Aorta (tissue), 5 donors: ENCODE measurements at places on chromosomes 12 and 14. TPM values are rescaled to one million over a fixed set of nuclear protein-coding genes. Genes with fewer than 3 reads are reported as not detected.
A peak's percentile ranks its signal among the peaks of the same experiment; 100 is the strongest.

The SAMD15 gene
- 0.71 TPM for total RNA-seq

The PRH2 gene
- not detected for total RNA-seq

The KCNC2 gene
- total RNA-seq, result not detected

DNA sequence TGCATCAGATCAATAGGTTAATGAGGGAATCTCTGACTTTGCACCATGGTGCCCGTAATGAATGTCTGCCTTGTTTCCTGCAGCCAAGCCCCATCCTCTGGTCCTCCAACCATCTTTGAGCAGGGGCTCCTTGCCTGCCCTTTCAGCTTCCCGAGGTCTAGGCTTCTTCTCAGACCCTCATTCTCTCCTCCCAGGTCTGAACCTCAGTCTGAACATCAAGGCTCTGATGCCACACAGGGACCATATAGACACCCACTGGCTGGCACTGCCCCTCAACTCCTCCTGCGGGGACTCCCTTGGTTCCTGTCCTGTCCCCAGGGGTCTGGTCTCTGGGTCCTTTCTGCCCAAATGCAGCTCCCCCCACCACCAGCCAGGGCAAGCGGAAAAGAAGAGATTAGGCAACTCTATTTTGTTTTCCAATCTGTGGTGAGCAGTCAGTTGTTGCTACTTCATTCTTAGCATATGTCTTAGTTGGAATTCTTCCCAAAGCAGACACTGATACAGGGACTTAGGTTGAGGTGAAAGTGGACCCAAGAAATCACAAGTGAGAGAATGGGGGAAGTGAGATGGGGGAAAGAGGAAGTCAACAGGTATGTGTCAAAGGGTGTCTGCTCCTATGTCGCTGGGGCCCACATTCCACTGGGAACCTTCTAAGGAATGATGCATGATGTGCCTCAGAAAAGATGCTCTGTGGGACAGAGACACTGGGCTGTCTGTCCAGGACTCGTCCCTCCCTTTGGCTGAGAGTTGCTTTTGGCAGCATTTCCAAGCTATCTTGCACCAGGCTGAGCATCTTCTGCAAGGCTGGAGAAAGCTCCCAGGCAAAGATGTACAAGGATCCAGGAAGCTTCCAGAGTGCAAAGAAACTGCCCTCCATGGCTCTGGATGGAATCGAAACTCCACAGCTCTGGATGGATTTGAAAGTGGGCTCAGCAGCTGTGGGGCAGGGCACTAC is 1096.5 kb upstream of the TMEM132C start:
- H3K36me3 ChIP-seq, result no peaks in the 10 kb centered on the region
- DNase-seq, result no peak
- no peak overlapping the region for H3K4me3 ChIP-seq
- no peaks in the 10 kb centered on the region for H3K27me3 ChIP-seq

GRCh38 chr12:125402874-125403789 is 337.9 kb downstream of the AACS start:
- H3K4me1 ChIP-seq, result no peaks in the 10 kb centered on the region
- DNase-seq, result no peak
- no peaks in the 10 kb centered on the region for H3K27me3 ChIP-seq
- H3K36me3 ChIP-seq, result no peaks in the 10 kb centered on the region
- H3K4me3 ChIP-seq, result no peak overlapping the region
- no peak overlapping the region for H3K27ac ChIP-seq

DNA sequence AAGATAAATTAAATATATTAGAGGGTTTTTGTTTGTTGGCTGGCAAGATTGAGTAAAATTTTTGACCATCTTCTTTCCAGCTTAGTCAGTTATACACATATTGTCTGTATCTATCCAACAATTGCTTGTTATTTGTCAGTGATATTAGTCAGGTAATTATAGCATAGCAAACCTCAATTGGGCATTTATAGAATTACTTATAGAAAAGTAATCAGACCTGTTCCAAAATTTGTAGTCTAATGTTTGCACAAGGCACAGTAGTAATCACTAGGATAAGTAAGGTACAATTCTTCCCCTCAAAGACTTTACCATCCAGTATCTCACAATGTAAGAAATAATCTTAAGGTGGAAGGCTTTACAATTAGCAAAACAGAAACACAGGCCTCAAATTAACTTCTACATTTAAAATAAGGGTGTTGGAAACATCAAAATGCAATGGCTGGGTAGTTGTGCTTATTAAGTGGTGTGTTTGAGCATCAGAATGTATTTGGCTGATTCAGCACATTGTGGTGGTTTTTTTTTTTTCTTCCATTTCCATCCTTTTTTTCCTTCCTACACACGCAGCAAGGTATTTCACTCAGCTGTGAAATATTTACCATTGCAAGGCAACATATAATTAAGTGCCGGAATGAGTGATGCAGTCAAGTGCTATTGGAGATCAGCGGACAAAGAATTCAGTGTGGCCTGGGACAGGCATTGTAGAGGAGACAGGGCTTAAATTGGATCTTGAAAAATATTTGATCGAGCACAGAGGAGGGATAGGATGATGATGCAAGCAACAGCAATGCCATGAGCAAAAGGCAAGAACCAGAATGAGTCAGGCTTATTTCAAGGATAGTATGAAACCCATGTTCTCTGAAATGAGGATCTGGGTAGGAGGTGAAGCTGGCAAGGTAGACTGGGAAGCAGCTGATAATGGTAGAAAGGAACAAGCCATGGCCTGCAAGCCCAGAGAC is 178.2 kb downstream of the AKAP6 start:
- H3K36me3 ChIP-seq, result no peaks in the 10 kb centered on the region
- H3K27ac ChIP-seq, result peak overlapping the region; percentile 64
- H3K4me1 ChIP-seq, result peaks cover under 1% of the 10 kb centered on the region

- no peaks in the 10 kb centered on the region for H3K27me3 ChIP-seq
- no peaks in the 10 kb centered on the region for H3K36me3 ChIP-seq
- no peak overlapping the region for H3K27ac ChIP-seq
- no peak for DNase-seq
- H3K4me3 ChIP-seq, result no peak overlapping the region
Observed at GRCh38 chr14:106051796-106052195, 525.4 kb downstream of the TMEM121 start.

GRCh38 chr12:88925454-88925853 is 345.2 kb upstream of the KITLG start:
- H3K36me3 ChIP-seq, result no peaks in the 10 kb centered on the region
- no peaks in the 10 kb centered on the region for H3K27me3 ChIP-seq
- H3K4me3 ChIP-seq, result no peak overlapping the region
- H3K4me1 ChIP-seq, result no peaks in the 10 kb centered on the region
- no peak for DNase-seq
